Stomach (tissue), 19 donors: ENCODE measurements at places on chromosomes 11 and 22.

DNA sequence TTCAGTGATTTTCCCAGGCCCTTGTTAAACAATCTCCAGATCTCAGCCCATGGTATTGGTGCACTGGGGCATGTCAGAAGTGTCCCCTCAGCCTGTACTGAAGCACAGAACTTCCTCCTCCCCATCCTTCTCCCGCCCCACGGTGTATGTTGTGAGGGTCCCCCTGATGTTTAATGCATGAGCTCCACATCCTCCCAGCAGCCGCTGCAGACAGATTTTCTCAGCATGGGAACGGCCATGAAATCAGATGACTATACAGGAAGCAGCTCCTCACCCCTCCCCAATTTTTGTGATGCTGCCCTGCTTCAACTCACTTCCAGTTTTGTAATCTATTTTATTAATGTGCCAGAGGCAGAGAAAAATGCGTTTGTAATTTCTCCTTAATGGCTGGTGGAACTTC, 406.0 kb downstream of the MIAT start:
- no peak for DNase-seq

GRCh38 chr11:70526116-70527045, 128.1 kb downstream of the CTTN start:
- DNase-seq = no peak

DNA sequence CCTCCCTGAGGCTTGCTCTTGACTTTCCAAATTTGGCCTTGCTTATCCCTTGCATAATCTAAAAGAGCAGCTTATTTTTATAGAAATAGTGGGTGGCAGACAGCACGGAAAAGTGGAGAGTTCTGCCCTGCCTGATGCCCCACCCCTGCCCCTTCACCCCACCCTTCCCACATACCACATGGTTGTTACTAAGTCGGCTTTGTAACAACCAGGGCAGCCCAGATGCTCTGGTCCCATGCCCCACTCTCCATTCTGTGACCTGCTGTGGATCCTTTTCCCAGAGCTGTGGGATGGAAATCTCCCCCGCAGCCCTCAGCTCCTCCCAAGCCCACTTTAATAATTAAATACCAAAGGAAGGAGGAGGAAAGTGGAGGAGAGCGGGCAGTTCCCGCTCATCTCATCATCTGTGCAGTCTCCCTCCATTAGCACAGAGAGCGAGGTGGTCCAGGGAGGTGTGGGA, 10.9 kb downstream of the MRGPRF start:
- peak; percentile 20 for DNase-seq

GRCh38 chr22:39514373-39514973, 5.9 kb upstream of the ATF4 start:
- peak; percentile 68 for DNase-seq
